Kidney (tissue), 22 donors: ENCODE measurements at places on chromosomes 3 and 15.
A peak's percentile ranks its signal among the peaks of the same experiment; 100 is the strongest.

GRCh38 chr15:54582863-54583643, 604.8 kb downstream of the UNC13C start:
- no peak for DNase-seq

DNA sequence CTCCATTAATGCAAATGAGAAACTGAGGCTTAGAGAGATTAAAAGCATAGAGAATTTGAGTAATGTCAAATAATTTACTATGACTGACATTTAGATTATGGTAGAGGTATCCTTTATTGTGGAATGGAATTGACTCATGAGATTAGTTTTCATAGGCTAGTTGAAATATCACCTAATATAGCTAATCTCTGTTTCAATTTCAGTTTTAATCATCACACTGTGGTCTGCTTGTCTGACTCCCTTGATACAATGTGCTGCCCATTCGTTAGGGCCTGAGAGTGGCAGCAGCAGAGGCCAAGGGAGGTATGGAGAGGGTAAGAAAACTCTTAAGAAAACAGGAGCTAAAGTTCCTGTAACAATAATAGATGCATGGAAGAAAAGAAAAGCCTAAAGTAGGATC, 13.2 kb upstream of the ZBTB20 start:
- no peak for DNase-seq

- no peak for DNase-seq
Observed at GRCh38 chr3:127043041-127043641, 60.2 kb downstream of the PLXNA1 start.

DNA sequence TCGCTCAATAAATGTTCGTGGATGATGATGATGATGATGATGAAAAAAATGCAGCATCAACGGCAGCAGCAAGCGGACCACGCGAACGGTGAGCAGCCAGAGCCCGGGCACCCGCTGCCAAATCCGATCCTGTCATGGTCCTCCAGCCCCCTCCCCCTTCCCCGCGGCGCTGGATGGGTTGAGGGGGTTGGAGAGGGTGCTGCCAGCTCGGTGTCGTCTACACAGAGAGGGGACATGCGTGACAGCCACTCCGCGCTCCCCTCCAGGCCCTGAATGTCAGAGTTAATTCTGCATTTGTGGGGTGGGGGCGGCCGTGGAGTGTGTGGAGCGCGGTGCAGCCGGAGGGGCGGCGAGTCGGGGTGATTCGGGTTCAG, 722 bp downstream of the CACNA1D start:
- peak; percentile 69 for DNase-seq

GRCh38 chr3:142724682-142725356, 985 bp downstream of the TRPC1 start:
- peak; percentile 76 for DNase-seq

DNA sequence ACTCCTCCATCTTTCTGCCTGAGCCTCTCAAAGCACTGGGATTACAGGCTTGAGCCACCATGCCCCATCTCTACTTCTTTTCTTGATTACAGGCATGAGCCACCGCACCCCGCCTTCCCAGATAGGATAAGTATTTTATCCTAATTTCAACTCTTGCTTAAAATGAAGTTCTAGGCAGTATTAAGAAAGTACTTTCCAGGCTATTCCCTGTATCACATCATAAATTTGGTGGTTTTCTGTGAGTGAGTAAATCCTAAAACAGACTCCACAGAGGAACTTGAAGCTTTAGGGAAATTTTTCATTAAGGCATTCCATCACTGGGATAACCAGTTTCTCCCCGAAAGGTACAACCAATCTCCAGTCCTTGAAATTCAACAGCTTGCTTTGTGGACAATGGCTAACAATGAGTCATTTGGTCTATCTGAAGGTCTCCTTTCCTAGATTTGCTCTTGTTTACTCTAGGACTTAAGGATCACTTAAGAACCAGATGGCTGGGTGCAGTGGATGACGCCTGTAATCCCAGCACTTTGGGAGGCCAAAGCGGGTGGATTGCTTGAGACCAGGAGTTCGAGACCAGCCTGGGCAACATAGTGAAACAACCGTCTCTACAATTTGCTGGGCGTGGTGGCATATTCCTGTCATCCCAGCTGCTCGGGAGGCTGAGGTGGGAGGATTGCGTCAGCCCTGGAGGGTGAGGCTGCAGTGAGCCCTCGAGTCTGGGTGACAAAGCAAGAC, 49.7 kb upstream of the SKIL start:
- no peak for DNase-seq

DNA sequence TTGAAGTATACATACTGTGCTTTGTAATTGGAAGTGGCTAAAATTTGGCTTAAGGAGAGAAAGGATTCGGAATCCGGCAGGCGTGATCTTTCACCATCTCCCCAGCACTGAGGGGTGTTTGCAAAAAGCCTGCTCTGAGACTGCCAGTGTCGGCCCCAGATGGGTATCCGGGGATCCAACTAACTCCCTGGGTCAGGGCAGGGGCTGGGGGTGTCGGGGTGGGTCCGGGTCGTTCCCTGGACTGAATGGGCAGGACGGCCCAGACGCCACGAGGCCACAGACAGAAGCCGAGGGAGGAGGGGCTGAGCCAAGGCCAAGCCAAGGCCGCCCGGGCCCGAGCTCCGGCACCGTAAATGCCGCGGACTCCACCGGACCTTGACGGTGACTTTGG, 349 bp downstream of the PPIB start:
- DNase-seq = no peak

DNA sequence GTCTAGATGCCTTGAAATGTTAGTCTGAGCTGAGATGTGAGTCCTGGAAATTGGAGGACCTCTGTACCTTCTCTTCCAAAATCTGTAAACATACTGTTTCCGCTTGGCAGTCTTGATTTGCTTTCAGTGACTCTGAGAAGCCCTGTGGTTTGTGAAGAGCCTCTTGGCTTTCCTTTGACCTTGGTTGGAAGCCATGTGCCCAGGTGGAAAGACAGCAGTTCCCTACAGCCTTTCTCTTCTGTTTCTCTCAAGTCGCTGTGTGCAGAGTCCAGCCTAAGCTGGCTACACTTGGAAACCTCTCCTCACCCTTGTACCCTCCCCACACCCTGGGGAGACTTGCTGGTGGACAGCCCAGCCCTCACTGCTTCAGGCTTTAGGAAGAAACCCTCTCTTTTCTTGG, 129.8 kb upstream of the CTDSPL start:
- DNase-seq = no peak

DNA sequence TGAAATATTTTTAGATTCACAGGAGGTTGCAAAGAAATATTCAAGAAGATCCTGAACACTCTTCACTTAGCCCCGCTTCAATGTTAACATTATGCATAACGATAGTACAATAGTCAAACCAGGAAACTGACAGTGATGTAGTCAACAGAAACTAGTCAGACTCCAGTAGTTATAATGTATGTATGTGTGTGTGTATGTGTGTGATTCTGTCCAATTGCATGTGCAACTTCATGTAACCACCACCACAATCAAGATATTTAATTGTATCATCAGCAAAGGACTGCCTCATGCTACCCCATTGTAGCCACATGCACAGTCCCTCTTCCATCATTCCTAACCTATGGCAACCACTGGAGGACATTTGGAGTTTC, 77.9 kb downstream of the APBA2 start:
- DNase-seq = no peak

GRCh38 chr3:42216931-42217333, 49.1 kb downstream of the CCK start:
- peak; percentile 48 for DNase-seq

- no peak for DNase-seq
Observed at GRCh38 chr3:56899078-56899477, 97.3 kb upstream of the ARHGEF3 start.

GRCh38 chr3:54303517-54304375, 181.4 kb downstream of the CACNA2D3 start:
- no peak for DNase-seq

DNA sequence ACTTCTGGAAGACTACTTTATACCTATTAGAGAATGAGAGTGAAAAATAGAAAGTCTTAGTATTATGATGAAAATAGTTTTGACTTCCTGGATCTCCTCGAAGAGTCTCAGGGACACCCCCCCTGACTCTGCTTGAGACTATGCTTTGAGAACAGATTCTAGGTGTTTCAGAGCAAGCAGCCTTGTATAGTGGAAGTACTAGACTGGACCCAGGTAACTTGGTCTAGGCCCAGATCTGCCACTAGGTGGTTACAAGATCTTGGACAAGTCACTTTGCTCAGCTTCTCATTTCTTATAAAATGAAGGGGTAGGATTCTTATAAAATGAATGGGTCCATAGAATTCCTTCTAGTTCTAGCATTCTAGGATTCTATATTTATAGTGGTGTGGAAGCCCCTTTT, 9.1 kb downstream of the ABHD5 start:
- DNase-seq = no peak

- DNase-seq = no peak
Observed at GRCh38 chr3:124118397-124118796, 126.5 kb upstream of the ROPN1 start.

DNA sequence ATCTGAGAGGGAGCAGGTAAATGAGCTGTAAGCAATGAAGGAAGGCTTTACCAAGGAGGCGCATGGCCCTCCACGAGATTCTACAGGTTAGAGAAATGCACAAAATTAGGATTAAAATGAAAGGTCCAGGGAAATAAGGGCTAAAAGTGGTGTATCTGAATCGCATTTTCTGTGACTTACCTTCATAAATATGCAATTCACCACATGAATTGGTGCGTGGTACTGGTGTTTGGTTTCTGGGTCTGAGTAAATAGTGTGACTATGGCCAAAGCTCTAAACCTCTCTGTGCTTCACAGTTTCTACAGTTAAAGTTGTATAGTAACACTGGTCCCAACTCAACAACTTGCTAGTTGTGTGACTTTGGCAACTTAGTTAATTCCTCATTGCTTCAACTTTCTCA, 8.1 kb downstream of the ARPP21 start:
- no peak for DNase-seq

DNA sequence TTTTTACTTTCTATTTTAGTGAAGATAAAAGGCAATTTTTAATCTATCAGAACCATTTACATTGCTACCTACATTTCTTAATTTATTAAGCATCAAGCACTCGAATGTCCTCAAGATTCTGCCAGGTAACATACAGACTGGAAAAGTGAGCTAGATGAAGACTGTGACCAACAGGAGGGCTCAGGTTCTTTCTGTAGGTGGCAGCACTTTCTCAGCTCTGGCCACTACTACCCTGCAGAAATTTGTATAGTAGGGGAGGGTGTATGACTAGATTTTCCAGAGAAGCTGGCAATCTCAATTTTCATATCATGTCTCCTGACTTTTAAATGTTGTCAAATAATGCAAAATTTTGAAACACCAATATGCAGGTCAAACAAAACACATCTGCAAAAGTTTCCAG, 165.0 kb upstream of the SUCLG2 start:
- DNase-seq = no peak

- no peak for DNase-seq
Observed at GRCh38 chr15:70491641-70492040, 271.7 kb downstream of the UACA start.

GRCh38 chr3:72660270-72661114, 187.8 kb downstream of the SHQ1 start:
- DNase-seq = no peak

DNA sequence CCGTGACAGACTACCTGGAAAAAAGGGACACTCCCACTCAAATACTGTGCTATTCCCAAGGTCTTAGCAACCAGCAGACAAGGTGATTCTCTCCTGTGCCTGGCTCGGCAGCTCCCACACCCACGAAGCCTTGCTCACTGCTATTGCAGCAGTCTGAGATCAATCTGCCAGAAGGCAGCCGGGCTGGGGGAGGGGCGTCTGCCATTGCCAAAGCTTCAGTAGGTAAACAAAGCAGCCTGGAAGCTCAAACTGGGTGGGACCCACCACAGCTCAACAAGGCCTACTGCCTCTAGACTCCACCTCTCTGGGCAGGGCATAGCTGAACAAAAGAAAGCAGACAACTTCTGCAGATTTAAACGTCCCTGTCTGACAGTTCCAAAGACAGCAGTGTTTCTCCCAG, 128.4 kb upstream of the SETMAR start:
- DNase-seq = no peak

DNA sequence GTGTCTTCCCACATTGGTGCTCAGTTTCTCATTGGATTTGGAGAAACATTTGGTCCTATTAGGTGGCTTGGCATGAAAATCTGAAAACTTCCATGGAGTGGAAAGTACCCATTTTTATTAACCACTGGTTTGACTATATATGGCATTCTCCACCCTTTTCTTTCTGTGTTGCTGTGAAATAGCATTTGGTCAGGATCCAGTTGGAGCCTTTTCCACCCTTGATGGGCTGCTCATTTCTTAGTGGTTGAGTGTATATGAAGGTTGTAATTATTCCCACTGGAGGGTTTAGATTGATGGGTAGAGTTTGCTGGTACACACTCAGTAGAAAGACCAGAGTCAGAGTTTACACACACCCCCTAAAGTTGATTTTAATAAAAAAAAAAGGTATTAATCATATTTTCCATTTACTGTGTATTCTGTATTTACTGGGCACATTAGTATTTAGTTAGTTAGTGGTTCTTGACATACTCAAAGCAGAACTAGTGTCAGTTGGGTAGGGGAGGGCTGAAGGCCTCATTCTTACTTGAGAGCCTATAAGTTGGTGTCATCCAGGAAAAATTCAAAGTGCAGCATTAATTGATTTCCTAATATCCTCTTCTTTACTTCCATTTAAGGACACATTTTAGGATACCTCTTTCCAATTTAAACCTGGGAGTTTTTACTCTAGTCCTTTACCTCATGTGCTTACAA, 69.5 kb downstream of the FLNB start:
- no peak for DNase-seq

GRCh38 chr3:121995161-121996137, 26.6 kb downstream of the ILDR1 start:
- DNase-seq = peak; percentile 48
